ENCODE measurements at places on chromosomes 16 and 17.

GRCh38 chr16:85984947-85985451, 86.0 kb downstream of the IRF8 start:
- H3K27ac ChIP-seq: no peak overlapping the region
- H3K4me1 ChIP-seq: peaks cover 24% of the 10 kb centered on the region

DNA sequence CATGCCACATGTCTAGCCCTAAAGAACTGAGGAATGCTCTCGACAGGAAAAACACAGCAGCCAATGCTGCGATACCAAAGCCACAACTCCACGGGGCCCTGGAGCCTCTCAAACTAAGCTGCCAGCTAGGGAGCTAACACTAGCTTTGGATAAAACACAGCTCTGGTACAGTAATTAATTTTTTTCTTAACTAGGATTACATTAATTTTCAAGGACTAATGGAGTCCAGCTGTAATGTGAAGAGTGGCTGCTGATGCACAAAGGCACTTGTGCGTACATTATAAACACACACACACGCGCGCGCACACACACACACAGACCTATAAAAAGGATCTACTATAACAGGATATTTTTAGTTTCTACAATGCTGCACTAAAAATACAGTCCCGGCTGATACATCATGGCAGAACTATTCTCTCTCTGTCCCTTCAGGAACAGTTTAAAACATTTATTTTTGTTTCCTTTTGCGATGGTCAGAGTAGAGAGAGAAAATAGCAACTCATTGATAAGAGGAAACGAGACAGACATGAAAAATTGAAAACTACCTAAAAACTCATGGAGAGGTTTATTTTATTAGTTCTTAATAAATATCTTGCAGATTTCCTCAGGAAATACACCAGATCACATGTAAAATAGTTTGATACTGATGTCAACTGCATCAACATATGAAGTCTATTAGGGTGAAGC, 88.5 kb downstream of the SMG6 start:
- peak overlapping the region; percentile 81 for H3K27ac ChIP-seq
- DNase-seq: no peak
- peaks cover 3% of the 10 kb centered on the region for H3K36me3 ChIP-seq
- peaks cover 44% of the 10 kb centered on the region for H3K4me1 ChIP-seq
- H3K27me3 ChIP-seq: no peaks in the 10 kb centered on the region
- H3K4me3 ChIP-seq: peak overlapping the region; percentile 37

DNA sequence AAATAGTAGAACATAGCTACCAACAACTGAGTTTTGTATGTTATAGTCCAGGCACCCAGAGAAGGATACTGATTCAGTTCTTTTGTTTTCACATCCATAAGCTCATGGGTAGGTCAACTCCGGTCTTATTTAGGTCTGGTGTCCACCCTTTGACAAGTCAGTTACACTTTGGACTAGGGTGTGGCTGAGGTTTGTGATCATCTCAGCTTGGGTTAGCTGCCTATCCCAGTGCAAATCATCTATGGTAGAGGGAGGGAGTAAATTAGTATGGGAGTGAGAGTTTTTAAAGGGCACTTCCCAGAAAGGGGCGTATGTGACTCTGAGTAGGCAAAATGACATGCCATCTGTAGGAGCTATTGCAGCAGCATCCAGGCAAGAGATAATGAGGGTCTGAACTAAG, 66.1 kb downstream of the TANC2 start:
- no peak for DNase-seq
- H3K4me1 ChIP-seq: no peaks in the 10 kb centered on the region
- no peak overlapping the region for H3K27ac ChIP-seq

- no peak overlapping the region for H3K4me3 ChIP-seq
- H3K4me1 ChIP-seq: no peaks in the 10 kb centered on the region
- H3K27ac ChIP-seq: no peak overlapping the region
These were observed 23.7 kb downstream of the PPL start for GRCh38 chr16:4913130-4913773.

- H3K27ac ChIP-seq: no peak overlapping the region
- H3K4me3 ChIP-seq: no peak overlapping the region
- no peaks in the 10 kb centered on the region for H3K27me3 ChIP-seq
- H3K4me1 ChIP-seq: no peaks in the 10 kb centered on the region
- H3K36me3 ChIP-seq: no peaks in the 10 kb centered on the region
These were observed 28.2 kb downstream of the ORC6 start for GRCh38 chr16:46717692-46718091.

- no peak overlapping the region for H3K27ac ChIP-seq
- H3K27me3 ChIP-seq: no peaks in the 10 kb centered on the region
- no peak for DNase-seq
- H3K4me1 ChIP-seq: no peaks in the 10 kb centered on the region
- H3K36me3 ChIP-seq: no peaks in the 10 kb centered on the region
- H3K4me3 ChIP-seq: no peak overlapping the region
These were observed 216.7 kb downstream of the C16orf95 start for GRCh38 chr16:87100306-87101058.

DNA sequence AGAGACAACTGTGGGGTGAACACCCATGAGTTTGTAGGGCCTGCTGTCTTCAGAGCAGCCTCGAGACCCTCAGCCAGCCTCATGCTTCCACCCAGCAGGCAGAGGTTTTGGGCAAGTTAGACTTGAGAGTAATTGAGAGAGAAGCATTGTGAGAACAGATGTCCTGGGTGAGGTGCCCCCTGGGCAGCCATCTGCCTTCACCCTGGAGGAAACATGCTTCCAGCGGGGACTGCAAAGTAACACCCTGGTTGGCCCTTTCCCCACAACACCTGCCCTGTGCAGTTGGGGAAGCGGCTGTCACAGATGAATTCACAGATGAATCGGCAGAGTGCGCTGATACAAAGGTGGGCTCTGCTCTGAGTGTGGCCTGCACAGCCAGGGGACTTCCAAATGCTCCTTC, 23.4 kb downstream of the ATPAF2 start:
- no peak overlapping the region for H3K27ac ChIP-seq
- peaks cover 20% of the 10 kb centered on the region for H3K36me3 ChIP-seq
- no peak for DNase-seq

GRCh38 chr16:79656553-79657115, 56.1 kb upstream of the MAF start:
- H3K36me3 ChIP-seq: no peaks in the 10 kb centered on the region
- H3K4me3 ChIP-seq: no peak overlapping the region
- no peaks in the 10 kb centered on the region for H3K4me1 ChIP-seq
- no peak overlapping the region for H3K27ac ChIP-seq
- no peak for DNase-seq

GRCh38 chr17:62791235-62791734, 16.8 kb downstream of the MARCHF10 start:
- peaks cover 4% of the 10 kb centered on the region for H3K4me1 ChIP-seq
- H3K4me3 ChIP-seq: no peak overlapping the region
- no peaks in the 10 kb centered on the region for H3K27me3 ChIP-seq
- H3K36me3 ChIP-seq: no peaks in the 10 kb centered on the region
- no peak overlapping the region for H3K27ac ChIP-seq

GRCh38 chr17:18932360-18933055, 19.5 kb upstream of the SLC5A10 start:
- H3K27me3 ChIP-seq: no peaks in the 10 kb centered on the region
- no peak overlapping the region for H3K27ac ChIP-seq
- H3K36me3 ChIP-seq: peaks cover 37% of the 10 kb centered on the region
- no peak overlapping the region for H3K4me3 ChIP-seq
- H3K4me1 ChIP-seq: peaks cover 17% of the 10 kb centered on the region
- DNase-seq: no peak

GRCh38 chr17:40110026-40110845, 9.8 kb upstream of the NR1D1 start:
- no peak for DNase-seq
- H3K27me3 ChIP-seq: no peaks in the 10 kb centered on the region
- H3K4me1 ChIP-seq: peaks cover 88% of the 10 kb centered on the region
- no peaks in the 10 kb centered on the region for H3K36me3 ChIP-seq

GRCh38 chr17:12365805-12366204, 299.9 kb upstream of the MYOCD start:
- no peaks in the 10 kb centered on the region for H3K36me3 ChIP-seq
- no peaks in the 10 kb centered on the region for H3K27me3 ChIP-seq
- H3K4me3 ChIP-seq: no peak overlapping the region
- no peak for DNase-seq

DNA sequence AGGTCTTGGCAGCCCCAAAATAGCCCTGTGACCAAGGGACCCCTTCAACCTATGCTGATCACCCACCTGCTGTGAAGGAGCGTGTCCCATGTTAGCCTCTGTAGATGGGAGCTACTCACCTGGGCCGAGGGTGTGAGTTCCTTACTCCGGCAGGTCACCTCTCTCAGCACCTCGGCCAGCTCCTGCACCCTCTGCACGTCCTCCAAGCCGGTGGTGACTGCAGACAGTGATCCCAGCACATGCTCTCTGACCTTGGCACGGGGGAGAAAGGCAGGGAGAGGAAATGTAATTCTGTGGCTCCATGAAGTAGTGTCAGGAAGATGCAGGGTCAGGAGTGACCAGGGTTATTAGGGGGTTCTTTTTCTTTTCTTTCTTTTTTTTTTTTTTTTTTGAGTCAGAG, 67.7 kb upstream of the BCO1 start:
- no peak overlapping the region for H3K27ac ChIP-seq
- H3K4me1 ChIP-seq: no peaks in the 10 kb centered on the region
- no peaks in the 10 kb centered on the region for H3K27me3 ChIP-seq
- no peaks in the 10 kb centered on the region for H3K36me3 ChIP-seq
- no peak overlapping the region for H3K4me3 ChIP-seq
- DNase-seq: no peak

DNA sequence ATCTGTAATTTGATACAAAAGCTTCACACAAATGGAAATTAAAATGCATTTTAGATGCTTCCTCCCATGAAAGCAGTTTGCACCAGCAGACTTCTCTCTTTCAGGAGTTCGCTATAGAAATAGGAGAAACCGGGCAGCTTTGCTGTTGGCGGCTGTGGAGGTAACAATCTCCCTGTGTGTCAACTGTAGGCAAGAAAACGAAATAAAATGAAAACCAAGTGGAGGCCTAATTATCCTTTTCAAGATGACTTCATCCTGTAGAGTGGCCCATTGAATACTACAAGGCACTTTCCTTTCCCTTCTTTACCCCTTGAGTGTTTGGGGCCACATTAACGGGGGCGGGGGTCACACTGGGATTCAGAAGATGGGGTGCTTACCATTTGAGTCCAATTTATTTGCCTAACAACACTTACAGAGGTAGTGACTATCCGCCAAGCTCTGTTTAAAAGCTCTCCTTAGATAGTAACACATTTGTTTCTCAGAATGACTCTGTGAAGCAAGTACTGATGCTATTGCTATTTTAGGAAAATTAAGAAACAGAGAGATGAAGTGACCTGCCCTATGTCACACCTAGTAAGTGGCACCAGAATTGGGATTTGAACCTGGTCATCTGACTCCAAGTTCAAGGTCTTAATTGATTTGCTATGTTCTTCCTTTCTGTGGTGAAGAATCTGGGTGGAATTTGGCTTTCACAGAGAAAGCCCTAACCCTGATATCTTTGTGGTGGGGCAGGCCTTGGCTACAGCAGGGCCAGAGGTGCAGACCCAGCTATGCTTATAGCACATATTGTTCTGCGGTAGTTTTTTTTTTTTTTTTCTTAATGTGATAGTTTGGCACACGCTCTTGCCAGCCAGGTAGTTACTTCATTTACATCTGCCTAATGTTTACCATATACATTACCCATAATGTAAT, 125.5 kb upstream of the MPHOSPH6 start:
- H3K27ac ChIP-seq: no peak overlapping the region
- H3K27me3 ChIP-seq: no peaks in the 10 kb centered on the region
- H3K36me3 ChIP-seq: no peaks in the 10 kb centered on the region
- no peaks in the 10 kb centered on the region for H3K4me1 ChIP-seq

- no peak for DNase-seq
- peaks cover 45% of the 10 kb centered on the region for H3K27me3 ChIP-seq
- H3K27ac ChIP-seq: no peak overlapping the region
- no peaks in the 10 kb centered on the region for H3K4me1 ChIP-seq
- no peak overlapping the region for H3K4me3 ChIP-seq
- no peaks in the 10 kb centered on the region for H3K36me3 ChIP-seq
These were observed 19.7 kb downstream of the IGF2BP1 start for GRCh38 chr17:49016775-49017463.

GRCh38 chr16:65002265-65002664, 119.6 kb downstream of the CDH11 start:
- no peaks in the 10 kb centered on the region for H3K4me1 ChIP-seq
- H3K4me3 ChIP-seq: no peak overlapping the region
- H3K27me3 ChIP-seq: peaks cover 2% of the 10 kb centered on the region
- H3K36me3 ChIP-seq: no peaks in the 10 kb centered on the region

DNA sequence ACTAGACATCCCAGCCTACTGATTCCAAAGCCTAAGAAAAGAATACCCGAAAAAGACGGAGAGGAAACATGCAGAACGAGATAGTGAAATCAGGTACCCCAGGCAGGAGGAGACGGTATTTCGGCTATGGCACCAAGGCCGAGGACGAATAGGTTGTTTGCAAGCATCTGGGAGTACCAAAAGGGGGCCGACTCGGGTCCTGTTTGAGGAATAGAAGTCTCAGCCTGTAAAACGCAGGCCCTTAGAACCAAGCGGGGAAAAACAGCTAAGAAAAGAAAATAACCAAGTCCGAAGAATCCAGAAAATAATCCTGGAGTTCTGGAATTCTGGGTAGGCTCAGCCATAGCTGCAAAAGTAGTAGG, 537 bp downstream of the SLC35B1 start:
- no peaks in the 10 kb centered on the region for H3K27me3 ChIP-seq
- peak; percentile 45 for DNase-seq
- H3K4me3 ChIP-seq: peak overlapping the region; percentile 81

DNA sequence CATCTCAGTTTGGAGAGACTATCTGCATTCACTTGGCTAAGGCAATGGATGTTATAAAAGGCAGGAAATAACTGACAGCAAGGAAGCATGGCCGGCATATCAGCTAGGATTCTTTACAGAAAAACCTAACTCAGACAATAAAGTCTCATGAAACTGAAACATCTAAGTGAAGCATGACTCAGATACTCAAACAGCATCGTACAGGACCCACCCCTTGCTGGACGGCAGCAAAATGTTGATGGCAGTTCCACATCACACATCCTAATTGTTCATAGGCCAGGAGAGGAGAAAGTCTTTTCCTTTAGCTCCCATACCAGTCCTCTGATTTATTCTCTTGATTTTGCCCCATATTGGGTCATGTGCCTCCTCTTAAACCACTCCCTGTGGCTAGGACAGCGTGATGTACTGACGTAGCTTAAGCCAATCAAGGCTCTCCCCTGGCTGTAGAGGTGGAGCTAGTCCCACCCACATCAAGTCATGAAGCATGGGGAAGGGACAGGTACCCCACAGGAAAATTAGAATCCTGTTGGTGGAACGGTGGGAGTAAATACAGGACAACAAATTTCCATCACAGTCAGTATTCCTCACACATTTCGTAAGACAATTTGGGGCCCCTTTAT, 178.9 kb downstream of the IRX3 start:
- H3K4me1 ChIP-seq: no peaks in the 10 kb centered on the region
- DNase-seq: no peak
- peaks cover 14% of the 10 kb centered on the region for H3K36me3 ChIP-seq
- no peak overlapping the region for H3K4me3 ChIP-seq
- no peak overlapping the region for H3K27ac ChIP-seq

GRCh38 chr17:74402048-74402447, 29.8 kb upstream of the GPRC5C start:
- no peaks in the 10 kb centered on the region for H3K27me3 ChIP-seq
- H3K27ac ChIP-seq: no peak overlapping the region
- no peak overlapping the region for H3K4me3 ChIP-seq
- no peaks in the 10 kb centered on the region for H3K36me3 ChIP-seq
- no peaks in the 10 kb centered on the region for H3K4me1 ChIP-seq
- no peak for DNase-seq

- peak overlapping the region; percentile 45 for H3K27ac ChIP-seq
- DNase-seq: no peak
- peaks cover 81% of the 10 kb centered on the region for H3K4me1 ChIP-seq
- H3K4me3 ChIP-seq: no peak overlapping the region
These were observed 11.2 kb downstream of the SLC16A3 start for GRCh38 chr17:82239926-82240505.

- H3K27me3 ChIP-seq: no peaks in the 10 kb centered on the region
- H3K4me1 ChIP-seq: no peaks in the 10 kb centered on the region
- DNase-seq: no peak
- H3K4me3 ChIP-seq: no peak overlapping the region
- H3K27ac ChIP-seq: no peak overlapping the region
- H3K36me3 ChIP-seq: peaks cover 4% of the 10 kb centered on the region
These were observed 20.0 kb downstream of the AARSD1 start for GRCh38 chr17:42944211-42944610.
